Amygdala (tissue), 56 donors: ENCODE measurements at places on chromosomes 1 and 21.
A peak's percentile ranks its signal among the peaks of the same experiment; 100 is the strongest.

DNA sequence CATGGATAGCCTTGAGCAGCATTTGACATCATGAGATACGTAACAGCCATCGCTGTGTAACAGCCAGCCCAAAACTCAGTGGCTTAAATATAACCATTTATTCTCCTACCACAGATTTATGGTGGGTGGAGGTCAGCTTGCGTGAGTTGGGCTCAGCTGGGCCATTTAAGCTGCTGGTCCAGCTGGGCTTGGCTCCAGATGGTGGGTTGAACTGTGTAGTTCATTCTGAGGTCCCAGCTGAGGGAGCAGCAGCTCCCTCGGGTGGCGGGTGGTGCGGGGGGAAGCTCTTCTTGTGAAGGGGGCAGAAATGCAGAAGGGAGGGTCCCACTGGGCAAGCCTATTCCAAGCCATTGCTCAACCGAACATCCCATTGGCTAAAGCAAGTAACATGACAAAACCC is 75.9 kb downstream of the IGSF21 start:
- DNase-seq = no peak

DNA sequence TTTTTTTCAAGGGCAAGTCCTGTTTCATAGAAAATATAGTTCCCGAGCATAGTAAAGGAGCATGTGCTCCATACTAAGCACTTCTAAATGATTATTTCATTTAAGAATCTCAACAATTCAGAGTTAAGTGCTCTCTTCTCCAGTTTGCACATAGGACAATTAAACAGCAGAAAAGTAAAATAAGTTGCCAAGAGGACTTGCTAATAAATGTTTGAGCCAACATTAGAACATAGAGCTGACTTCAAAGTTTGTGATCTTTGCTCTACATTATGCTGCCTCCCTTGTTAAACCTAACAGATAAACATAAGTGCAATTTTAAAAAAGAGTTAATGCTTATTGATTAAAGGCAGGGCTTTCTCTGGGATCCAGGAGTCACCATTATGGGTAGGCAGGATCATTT is 23.8 kb upstream of the RAP1A start:
- DNase-seq = no peak

GRCh38 chr1:27577504-27578188 is 26.3 kb downstream of the AHDC1 start:
- no peak for DNase-seq

GRCh38 chr1:164565357-164565756 is 6.4 kb downstream of the PBX1 start:
- DNase-seq = no peak

GRCh38 chr1:222462601-222463000 is 85.3 kb downstream of the HHIPL2 start:
- no peak for DNase-seq

GRCh38 chr1:236103646-236104218 is 38.6 kb upstream of the GPR137B start:
- DNase-seq = peak; percentile 2

- DNase-seq = no peak
Measured at GRCh38 chr1:45545019-45545493, 5.6 kb upstream of the AKR1A1 start.

DNA sequence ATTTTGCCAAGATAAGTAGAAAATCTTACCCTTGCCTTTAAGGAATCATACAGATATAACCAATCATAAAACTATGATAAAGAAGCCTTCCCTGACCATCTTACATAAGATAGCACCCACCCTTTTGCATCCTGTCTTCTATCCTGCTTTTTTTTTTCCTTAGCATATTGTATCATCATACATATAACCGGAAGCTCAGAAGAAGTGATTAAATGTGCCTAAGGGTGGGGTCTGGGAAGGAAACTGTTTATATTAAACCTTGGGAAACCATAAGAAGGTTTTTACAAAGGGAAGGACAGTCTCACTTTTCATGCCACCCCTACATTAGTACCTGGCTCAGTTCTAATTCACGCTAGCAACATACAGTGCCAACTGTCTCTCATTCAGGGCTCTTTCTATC is 66.8 kb downstream of the LUZP1 start:
- no peak for DNase-seq

DNA sequence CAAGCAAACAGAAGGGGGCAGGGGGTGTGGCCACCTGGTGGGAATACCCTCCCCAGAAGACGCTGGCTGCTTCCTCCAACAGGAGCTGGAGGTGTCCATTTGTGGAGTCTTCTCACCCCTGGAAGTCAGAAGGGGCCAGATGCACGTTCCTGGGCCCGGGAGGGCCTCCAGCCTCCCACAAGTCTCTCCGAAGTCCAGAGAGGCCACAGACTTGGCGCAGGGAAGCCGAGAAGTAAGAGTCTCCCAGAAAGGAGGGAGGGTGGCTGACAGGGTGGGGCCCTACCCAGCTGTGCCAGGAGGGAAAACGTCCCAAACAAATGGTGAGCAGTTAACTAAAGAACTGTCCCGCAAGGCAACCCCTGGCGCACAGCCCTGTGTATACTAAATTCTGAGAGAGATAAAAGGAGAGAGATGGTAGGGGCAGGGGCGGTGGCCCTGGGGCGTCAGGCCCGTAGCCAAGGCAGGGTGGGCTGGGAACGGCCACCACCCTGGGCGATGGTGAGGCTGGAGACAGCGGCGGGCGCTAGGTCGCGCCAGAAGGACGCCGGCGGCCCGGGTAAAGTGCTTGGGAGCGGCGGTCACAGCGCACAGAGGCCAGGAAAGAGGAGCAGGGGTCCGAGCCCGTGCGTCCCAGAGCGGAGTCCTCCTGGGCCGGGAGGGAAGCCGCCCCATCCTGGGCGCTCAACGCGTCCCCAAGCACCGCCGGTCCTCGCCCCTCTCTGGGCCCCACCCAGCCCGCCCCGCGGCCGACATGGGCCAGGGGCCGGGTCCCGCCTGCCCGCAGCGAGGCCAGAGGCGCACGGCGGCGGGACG is 1.2 kb downstream of the CHD5 start:
- no peak for DNase-seq

DNA sequence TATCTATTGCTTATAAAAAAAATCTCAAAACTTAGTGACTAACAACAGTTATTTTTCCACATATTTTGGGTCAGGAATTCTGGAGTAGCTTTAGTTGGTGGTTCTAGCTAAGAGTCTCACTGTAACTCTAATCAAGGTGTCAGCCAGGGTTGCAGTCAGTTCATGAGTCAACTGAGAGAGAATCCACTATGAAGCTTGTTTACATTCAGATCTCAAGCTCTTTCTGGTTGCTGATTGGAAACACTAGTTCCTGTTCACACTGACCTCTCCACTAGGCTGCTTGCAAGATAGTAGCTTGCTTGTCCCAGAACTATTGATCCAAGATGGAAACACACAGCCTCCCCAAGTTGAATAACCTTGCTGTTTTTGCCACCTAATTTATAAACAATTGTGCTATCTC is 1192.1 kb upstream of the B3GALT2 start:
- DNase-seq = no peak

DNA sequence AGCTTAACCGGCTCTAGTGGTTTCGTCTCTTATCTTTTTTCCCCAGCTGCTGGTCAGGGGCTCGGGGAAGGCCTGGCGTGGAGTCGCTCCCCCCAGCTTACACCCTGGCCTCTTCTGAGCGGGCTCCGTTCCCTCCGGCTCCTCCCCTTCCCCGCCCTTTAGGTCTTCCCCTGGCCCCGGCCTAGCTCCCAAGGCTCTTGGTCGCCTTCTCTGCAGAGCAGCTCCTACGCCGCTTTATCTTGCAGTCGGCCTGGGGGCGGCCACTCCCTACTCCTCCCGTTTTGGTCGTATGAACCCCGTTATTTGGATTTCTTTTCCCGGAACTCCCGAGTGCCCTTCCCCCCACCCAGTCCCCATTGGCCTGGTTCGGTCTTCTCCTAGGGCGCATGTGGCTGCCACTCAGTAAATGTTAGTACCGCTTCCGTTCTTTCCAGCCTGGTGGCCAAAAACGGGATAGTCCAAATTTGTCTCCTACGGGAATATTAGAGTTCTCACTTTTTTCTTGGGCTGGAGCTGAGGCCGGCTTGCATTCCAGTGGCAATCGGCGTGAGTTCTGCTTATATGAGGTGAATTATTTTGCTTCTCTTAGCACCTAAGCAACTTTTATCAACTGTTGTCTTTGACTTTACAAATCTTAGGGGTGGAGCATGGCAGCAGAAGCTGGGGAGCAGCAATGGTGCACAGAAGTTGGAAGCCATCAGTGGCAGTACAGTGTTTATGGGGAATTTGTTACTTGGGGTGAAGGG is 467 bp downstream of the THRAP3 start:
- no peak for DNase-seq

GRCh38 chr1:62144238-62144831 is 50.3 kb upstream of the L1TD1 start:
- no peak for DNase-seq

GRCh38 chr1:212977781-212978645 is 27.7 kb downstream of the VASH2 start:
- no peak for DNase-seq

DNA sequence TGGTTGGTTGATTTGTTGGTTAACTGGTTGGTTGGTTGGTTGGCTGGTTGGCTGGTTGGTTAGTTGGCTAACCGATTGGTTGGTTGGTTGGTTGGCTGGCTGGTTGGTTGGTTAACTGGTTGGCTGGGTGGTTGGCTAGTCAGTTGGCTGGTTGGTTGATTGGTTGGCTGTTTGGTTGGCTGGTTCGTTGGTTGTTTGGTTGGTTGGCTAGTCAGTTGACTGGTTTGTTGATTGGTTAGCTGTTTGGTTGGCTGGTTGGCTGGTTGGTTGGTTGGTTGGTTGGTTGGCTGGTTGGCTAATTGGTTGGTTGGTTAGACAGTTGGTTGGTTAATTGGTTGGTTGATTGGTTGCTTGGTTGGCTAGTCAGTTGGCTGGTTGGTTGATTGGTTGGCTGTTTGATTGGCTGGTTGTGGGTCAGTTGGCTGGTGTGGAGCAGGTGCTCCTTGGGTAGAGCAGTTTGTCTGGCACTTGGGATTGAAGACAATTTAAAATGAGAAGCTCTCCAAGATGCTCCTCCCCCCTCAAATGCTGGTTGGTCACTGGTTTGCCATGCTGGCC is 6.9 kb downstream of the RSPH1 start:
- no peak for DNase-seq

DNA sequence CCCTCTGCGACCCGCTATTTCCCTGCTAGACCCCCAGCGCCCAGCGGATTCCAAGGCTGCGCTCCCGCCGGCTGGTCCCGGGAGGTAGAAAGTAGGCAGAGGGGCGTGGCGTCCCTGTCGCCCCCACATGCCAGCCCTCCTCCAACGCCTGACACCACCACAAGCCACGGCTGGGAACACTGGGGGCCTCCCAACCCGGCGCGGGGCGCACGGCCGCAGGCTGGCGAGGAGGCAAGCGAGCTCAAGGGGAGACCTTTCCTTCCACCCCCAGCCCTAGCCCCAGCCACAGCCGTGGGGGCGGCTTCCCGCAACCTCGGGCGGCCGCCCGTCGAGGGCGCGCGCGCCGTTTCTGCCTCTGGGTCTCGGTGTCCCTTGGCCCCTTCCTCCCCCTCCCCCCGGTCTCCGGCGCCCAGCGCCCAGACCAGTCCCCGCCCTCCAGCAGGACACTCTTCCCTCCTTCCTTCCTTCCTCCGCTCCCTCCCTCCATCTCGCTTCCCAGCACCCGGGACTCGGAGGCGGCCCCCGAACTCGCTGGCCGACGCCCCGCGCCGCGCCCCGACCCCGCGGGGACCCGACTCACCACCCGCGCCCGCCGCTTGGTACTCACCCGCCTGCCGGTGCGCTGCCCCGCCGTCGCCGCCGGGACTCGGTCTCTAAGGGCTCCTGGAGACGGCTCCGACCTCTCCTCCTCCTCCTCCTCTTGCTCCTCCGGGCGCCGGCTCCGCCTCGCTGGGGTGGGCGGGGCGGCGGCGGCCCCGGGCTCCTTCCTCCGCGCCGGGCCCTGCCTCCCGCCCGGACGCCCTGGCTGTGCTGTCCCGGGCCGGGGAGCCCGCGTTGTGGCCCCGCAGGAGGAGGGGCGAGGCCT is at the start of gene GNG12:
Gene GNG12 (minus strand): TSS at position 731 of the 865 bp plus-strand sequence. CDS start 125,781 bp downstream, outside the sequence.
- DNase-seq = no peak

GRCh38 chr1:223845037-223845809 is 524 bp downstream of the TP53BP2 start:
- no peak for DNase-seq

GRCh38 chr1:111882986-111883560 is 106.4 kb downstream of the KCND3 start:
- no peak for DNase-seq

- DNase-seq = no peak
Measured at GRCh38 chr1:19341201-19342061, 29.3 kb downstream of the SLC66A1 start.
